ENCODE measurements at places on chromosomes 6 and 20.

GRCh38 chr20:3710703-3711483, 1.5 kb downstream of the SIGLEC1 start:
- DNase-seq: peak; percentile 68

- DNase-seq: no peak
Measured at GRCh38 chr20:56781108-56781739, 152.1 kb downstream of the TFAP2C start.

GRCh38 chr6:43043310-43043709, 10.3 kb downstream of the CUL7 start:
- DNase-seq: no peak

- no peak for DNase-seq
Measured at GRCh38 chr6:1704711-1705110, 95.0 kb downstream of the FOXC1 start.

GRCh38 chr6:29107758-29108157, at the start of gene OR2J3:
OR2J3 (plus strand) TSS chr6:29108058; CDS start chr6:29111891, 3,833 bp downstream.
- no peak for DNase-seq

DNA sequence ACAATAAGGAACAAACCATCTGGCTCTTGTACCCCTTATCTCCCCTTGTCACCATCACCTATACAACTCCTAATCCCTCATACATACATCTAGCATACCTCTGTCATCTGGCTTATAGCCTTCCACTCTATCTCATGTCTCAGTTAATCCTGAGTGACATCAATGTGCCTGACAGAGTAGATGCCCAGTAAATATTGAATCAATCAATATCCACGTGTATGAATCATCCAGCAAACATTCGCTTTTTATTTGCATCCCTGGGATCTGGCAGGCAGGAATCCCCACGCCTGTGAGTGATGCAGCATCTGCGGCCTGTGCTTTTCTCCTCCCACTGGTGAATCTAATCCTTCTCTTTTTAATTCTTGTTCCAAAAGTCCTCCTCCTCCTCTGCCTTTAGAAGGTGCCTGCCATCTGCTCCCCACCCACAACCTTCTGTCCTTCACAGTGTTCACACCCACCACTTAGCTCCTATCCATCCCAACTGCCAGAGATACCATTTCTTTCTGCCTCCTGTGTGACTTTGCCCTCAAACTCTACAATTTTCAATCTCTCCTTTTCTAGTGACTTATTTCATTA, 37.6 kb downstream of the ZNF391 start:
- no peak for DNase-seq

GRCh38 chr6:30196376-30196775, 16.8 kb downstream of the TRIM26 start:
- DNase-seq: no peak

- no peak for DNase-seq
Measured at GRCh38 chr20:53510704-53511103, 82.9 kb downstream of the ZNF217 start.

GRCh38 chr6:23478312-23478711, 647.7 kb upstream of the NRSN1 start:
- DNase-seq: no peak

DNA sequence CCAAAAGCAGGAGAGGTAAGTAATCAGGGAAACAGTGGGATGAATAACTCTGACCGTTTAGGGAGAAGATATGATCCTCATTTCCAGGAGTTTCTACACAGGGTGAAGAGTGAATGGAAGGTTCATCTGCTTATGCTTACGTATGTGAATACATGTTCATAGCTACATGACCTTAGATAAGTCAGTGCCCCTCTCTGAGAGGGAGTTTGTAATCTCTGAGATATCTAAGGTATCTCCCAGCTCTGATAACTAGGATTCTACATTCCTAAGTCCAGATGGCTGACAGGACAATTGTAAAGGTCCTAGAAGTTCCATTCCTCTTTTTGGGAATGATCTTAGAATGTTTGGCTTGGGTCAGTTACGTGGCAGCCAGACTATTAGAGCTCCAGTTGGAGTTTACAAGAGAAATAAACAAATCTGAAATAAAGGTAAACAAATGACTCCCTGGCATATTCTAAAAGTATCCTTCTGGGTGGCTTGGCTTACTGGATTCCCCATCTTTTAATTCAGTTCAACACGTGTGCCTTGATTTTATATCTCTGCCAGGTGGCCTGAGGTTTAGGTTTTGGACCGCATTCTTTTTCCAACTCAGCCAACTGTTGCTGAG, 15.8 kb downstream of the PROCR start:
- DNase-seq: no peak

DNA sequence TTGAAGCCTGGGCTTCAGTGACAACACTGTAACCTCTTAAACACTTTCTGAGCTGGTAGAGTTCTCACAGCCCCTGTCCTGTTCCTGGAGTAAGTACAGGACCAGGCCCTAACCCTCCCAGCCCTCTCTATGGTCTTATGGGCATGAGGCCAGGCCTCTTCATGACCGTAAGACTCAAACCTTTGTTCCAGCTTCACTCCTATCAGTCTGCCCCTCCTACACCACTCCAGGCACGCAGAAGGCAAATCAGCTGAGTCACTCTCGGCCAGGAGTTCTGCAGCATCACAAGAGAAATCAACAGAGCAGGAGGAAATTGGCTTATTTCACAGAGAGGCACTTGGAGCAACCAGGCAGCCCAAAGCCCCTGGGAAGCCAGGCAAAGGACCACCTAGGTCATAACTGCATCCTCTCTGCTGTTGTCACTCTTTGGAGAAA, 25.3 kb upstream of the CHD6 start:
- DNase-seq: no peak

- no peak for DNase-seq
Measured at GRCh38 chr6:17729223-17730077, 22.7 kb upstream of the NUP153 start.

DNA sequence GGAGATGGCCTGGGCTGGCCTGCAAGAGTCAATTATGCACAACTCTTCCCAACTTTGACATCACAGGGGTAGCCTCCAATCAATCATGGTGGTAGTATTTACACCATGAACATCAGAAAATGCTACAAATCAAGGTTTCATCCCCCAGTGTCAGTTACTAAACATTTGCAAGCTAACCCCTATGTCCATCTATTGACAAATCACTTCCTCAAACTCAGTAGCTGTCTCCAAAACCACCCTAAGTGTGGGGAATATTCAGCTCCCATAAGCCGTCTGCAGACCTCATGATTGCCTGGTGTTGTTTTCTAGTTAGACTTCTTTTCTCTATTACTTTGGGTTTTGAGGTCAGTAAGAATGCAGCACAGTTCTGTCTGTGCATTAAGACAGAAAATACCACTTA, 200.8 kb upstream of the RIN2 start:
- DNase-seq: no peak

GRCh38 chr20:10260316-10260715, 41.7 kb downstream of the SNAP25 start:
- DNase-seq: no peak

GRCh38 chr6:127305741-127306140, 37.7 kb downstream of the ECHDC1 start:
- DNase-seq: no peak

DNA sequence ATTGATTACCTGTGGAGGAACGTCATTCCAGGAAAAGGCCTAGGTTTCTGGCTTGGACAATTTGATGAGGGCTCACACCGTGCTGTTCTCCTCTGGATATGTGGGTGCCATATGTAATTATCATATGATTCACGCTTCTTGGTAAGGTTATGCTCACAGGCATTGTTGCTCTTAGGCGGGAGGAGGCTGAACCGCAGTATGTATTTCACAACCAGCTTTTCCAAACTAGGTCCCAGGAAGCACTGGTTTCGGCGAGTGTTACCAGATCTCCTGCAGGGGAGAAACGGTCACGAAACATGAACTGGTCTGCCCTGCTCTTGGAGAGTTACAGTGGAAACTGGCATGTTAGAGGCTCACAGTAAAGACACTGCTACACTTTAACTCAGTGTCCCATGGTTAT, 793 bp upstream of the FAM50B start:
- DNase-seq: no peak

DNA sequence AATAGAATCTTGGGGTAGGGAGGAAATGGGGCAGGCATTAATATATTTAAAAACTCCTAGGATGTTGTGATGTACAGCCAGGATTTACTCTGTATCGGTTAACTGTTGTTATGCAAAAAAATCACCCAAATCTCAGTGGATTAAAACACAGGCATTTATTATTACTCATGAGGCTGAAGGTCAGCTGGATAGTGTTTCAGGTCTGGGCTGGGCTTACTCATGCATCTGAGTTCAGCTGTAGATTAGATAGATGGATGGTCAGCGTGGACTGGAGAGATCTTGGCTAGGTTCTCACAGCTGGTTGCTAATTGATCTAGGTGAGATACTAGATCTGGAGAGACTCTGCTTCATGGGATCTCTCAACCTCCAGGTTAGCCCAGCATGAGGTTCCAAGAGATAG, 131.4 kb downstream of the BTBD3 start:
- no peak for DNase-seq

- no peak for DNase-seq
Measured at GRCh38 chr20:23689399-23689690, 507 bp upstream of the CST4 start.

DNA sequence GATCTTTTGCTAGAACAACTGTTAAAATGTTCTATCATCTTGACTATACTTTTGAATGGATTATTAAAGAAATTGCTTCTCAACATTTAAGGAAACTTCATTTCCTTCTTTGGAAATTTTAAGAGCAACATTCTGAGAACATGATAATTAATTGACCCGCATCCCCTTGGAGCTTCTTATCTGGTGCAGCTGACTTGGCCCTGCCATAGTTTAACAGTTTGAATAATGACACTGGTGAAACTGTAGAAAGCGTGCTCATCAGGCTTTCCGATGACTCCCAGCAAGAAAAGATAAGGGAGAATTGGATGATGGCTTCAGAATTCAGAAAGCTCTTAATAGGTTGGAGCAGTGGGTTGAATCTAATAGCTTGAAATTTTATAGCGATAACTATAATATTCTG, 38.1 kb downstream of the SNX9 start:
- DNase-seq: no peak

DNA sequence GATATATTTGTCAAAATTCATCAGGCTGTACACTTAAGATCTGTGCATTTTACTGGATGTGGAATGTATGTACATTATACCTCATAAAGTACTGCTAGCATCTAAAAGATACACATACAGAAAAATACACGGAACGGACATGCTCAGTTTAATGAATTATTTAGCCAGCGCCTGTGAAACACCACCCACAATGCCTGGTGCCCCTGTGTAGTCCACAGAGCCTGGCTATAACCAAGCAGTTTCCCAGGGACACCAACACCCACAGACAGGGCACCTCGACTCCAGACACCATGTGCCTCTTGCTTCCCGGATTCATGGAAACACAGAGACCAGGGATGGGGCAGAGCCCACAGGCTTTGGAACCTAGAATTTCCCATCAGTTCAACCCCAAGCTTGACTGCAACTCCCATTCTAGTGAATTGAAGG, 17.4 kb upstream of the ARMC12 start:
- no peak for DNase-seq

DNA sequence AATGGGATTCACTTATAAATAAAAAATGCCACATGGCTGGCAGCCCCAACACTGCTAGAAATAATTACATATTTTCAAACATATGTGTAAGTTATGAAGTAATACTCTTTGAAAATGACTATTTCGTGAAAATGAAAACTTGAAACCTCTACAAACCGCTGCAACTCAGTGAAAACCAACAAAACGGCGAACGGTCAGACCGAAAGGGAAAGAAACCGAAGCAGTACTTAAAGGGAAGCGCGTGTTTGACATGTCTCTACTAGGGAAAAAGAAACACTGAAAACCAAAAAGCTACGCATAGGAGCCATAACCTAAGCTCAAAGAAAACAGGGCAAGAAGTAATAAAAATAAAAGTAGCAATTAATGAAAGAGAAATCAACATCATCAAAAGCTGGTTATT, 121.0 kb upstream of the GGTLC1 start:
- DNase-seq: peak; percentile 18

GRCh38 chr20:14495066-14495465, 157.7 kb upstream of the FLRT3 start:
- no peak for DNase-seq

DNA sequence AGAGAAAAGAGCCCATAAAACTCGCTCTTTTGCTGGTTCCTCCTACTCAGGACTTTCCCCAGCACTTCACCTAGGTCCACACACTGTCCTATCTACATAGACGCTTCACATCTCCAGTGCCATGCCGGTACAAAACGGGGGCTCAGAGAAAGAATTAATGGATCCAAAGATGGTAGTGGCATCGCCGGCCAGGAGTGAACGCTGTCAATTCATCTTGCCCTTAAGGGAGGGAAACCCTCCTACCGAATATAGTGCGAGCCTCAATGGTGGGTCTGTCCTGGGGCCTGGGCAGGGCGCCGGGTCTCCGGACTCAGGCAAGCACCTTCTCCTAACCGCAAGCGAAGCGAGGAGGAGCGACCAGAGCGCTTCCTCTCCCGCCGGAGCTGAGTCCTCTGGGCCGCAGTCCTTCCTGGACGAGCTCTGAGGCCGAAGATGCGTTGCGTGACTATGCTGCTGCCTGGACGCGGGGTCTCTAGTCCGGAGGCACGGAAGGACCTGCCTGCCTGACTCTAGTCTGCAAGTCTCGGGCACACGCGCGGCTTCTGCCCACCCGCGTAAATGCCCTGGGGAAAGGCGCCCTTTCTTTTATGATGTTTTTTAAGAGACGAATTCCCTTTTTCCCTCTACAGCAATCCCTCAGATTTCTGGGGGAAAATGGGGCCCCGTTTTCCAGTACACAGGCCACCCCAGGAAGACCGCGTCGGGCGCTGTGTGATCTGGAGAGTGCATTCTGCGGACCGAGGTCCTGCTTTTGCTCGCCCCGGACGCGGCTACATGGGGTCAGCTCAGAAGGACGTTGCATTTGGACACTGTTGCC, 100.1 kb upstream of the PRDM1 start:
- no peak for DNase-seq

- no peak for DNase-seq
Measured at GRCh38 chr6:105372849-105373182, 30.1 kb downstream of the PREP start.

DNA sequence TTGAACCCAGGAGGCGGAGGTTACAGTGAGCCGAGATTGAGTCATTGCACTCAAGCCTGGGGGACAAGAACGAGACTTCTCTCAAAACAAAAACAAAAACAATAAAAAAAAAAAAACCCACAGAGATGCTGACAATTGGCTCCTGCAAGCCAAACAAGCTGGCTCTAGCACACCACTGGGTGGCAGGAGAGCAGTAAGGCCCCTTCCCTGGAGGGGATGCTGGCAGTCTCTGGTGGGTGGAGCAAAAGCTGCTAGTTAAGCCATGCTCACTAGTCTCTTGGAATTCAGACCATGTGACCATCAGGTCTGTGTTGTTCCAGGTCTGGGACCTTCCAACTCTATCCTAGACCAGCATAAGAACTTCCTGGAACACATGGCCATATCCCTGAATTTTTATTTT, 18.9 kb upstream of the DSN1 start:
- peak; percentile 14 for DNase-seq

GRCh38 chr20:40571639-40572038, 117.4 kb downstream of the MAFB start:
- DNase-seq: no peak

- no peak for DNase-seq
Measured at GRCh38 chr6:15945593-15946159, 183.2 kb upstream of the MYLIP start.

- DNase-seq: no peak
Measured at GRCh38 chr20:43842126-43843020, 72.3 kb upstream of the TOX2 start.

GRCh38 chr20:45817376-45818194, 5.1 kb downstream of the UBE2C start:
- DNase-seq: no peak

GRCh38 chr6:158909938-158910337, 90.1 kb downstream of the RSPH3 start:
- DNase-seq: peak; percentile 23
